Omental fat pad (tissue), 4 donors: ENCODE measurements at places on chromosomes 6 and 20. TPM values are rescaled to one million over a fixed set of nuclear protein-coding genes. Genes with fewer than 3 reads are reported as not detected.

DNA sequence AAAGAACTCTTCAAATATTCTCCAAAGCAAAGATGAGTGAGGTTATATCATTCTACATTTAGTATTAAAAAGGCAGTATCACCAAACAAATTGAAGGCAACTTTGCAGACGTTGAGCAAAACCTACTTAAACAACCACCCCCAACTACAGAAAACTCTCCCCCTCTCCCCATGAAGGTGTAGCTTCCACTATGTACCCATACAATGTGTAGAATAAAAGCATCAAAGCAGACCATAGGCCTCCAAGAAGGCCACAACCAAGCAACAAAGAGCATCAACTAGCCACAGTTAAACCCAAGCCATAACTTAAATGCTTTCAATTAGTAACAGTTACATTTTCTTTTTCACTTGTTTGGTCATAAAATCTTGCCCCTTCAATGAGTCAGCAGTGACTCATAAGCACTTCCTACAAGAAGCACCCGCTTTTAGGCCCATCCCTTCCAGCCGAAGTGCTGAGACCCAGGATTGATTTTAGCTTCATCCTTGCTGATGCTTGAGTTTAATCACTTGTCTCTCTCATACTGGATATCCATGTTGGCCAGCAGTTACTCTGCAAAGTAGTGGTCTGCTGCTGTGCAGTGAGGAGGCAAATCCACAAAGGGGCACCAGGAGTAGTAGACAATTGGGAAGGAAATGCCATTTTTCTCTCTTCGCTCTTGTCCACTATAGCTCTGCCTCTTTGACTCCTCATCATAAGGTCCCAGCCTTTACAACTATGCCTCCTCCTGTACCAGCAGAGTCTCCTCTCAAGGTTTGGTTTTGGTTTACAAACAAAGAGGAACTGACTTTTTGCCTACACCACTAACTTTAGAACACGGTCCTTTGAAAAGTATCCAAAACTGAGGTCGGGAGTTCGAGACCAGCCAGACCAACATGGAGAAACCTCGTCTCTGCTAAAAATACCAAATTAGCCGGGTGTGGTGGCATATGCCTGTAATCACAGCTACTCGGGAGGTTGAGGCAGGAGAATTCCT, 8.4 kb upstream of the NUP153 start:
- DNase-seq, result no peak

RIPPLY2 gene
- total RNA-seq, result not detected

DNA sequence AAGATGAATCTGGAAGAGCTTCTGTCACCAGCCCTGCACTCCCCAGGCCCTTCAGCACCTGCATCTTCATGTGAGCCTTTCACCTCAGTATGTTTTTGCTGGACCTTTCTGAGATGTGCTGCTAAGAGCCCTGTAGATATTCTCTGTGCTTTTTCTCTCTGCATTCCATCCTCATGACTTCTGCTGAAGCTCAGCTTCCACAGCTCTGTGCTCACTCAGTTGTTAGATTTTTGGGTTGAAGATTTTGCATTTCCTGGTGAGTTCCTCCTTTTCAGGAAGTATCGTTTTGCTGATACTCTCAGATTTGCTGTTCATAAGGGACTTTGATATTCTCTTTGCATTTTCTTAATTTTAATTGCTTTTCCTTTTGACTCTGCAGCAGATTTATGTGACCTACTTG, 18.3 kb downstream of the KIAA1586 start:
- no peak for DNase-seq

DNA sequence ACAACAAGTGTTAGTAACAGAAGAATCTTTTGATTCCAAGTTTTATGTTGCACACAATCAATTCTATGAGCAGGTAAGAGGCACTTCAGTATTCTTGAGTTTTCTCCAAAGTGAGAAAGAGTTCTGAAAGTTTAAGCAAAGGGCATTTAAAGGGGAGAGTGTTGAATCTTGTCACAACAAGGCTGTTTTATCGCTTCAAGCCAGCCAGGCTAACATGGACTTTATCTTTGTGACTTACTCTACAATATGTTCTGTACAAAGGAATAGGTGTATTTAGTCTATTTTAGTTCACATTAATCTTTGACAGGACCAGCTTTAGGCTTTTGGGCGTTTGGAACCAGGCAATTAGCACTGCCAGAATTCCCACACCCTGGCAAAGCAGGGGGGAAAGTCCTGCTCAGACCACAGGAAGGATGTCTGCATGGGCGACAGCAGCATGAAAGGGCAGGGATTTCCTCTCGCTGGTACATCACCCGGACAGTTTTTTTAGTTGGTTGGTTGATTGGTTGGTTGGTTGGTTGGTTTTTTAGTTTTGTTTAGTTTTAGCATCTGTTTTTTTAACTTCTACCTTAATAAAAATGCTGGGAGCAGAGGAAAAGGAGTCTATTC, 395.4 kb upstream of the SOX4 start:
- no peak for DNase-seq

DNA sequence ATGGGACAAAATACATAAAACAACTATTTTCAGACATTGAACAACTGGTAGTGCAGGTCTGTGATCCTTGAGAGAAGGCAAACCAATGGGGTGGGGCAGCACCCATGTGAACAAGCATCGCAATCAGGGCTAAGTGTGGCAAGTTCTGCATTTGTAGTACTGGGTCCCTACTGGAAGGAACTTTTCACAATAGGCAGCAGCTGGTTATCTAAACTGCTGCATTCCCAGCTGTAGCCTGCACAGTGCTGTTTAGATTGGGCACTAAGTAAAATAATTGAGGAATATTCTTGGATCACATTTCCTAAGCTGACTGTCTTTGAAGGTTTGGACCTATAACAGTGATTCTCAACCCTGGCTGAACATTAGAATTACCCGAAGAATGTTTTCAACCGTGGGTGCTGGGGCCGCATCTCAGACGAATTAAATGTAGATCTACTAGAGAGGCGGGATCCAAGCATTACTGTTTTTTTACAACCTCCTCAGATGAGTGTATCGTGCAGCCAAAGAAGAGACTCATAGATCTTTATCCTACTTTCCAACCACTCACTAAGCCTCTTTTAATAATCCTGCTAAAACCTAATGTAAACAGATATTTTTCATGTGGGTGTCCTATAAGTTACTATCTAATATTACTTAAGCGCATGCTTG, 12.4 kb upstream of the MAP3K4 start:
- DNase-seq, result no peak

GRCh38 chr20:16158976-16159286, 414.3 kb downstream of the KIF16B start:
- DNase-seq, result no peak

GRCh38 chr20:39289831-39290230, 327.7 kb downstream of the DHX35 start:
- no peak for DNase-seq

NKAIN2 gene
- not detected for total RNA-seq

RBPJL gene
- not detected for total RNA-seq

DNA sequence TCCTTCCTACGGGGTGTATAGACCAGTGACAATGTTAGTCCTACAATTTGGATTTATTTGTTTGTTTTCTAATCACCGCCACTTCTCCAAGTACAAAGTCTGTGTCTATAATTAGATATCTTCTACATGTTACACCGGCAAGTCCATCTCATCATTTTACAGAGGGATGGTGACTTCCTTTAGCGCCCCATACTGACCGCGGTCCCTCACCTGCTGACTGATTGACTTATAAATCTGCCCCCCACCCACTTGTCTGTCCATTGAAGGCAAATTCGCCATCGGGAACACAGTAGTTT, 8.9 kb upstream of the NR2E1 start:
- DNase-seq, result no peak

EBF4 gene
- total RNA-seq, result 7.5 TPM
